Epithelial cell of alveolus of lung (primary cell): ENCODE measurements at places on chromosomes 13 and 19. TPM values are rescaled to one million over a fixed set of nuclear protein-coding genes. Genes with fewer than 3 reads are reported as not detected.

RUBCNL gene
- total RNA-seq: not detected in 2 replicates

SLITRK5 gene
- 2.8 and 7.6 TPM in 2 replicates for total RNA-seq

COX6B1 gene
- 500 and 902 TPM in 2 replicates for total RNA-seq

SH2D3A gene
- total RNA-seq: 4.5 TPM in 1 of 2 replicates, not detected in the other

PSG5 gene
- not detected in 2 replicates for total RNA-seq

EVI5L gene
- total RNA-seq: 13.8 and 15.0 TPM in 2 replicates

CELF5 gene
- not detected in 2 replicates for total RNA-seq

FGF9 gene
- under 0.01 TPM in 1 of 2 replicates, not detected in the other for total RNA-seq

CBY2 gene
- total RNA-seq: not detected in 2 replicates
